ENCODE measurements at places on chromosomes 11 and 22.

GRCh38 chr22:40499209-40499623 lies 128.8 kb downstream of the SGSM3 start:
- no peak for DNase-seq

GRCh38 chr11:120231963-120232362 lies 8.0 kb upstream of the POU2F3 start:
- DNase-seq: no peak

GRCh38 chr11:60753309-60753708 lies 3.4 kb upstream of the MS4A15 start:
- DNase-seq: no peak

DNA sequence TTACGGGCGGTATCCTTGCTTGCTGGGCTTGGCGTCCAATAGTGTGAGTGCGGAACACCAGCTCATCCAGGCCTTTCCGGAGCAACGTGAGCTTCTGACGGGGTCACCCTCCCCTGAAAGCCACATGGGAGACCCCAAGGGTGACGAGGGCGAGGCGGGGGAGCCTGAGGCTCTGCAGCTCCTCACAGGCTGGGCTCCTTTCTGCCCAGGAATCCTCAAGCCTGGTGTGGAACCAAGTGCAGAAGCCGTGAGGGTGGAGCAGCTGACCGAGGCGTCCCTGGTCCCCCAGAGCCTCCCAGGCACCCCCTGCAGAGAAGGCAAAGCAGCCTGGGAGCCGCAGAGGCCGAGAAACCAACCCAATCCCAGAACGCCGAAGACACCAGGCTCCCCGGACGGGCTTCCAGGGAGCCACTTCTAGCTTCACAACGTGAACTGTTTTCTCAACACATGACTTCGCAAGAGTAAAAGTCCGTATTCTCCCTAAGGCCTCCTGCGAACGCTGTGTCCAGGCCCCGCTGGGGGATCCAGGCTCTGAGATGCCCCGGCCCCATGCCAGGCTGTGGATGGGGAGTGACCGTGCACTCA lies 530.3 kb downstream of the BRD1 start:
- no peak for DNase-seq

DNA sequence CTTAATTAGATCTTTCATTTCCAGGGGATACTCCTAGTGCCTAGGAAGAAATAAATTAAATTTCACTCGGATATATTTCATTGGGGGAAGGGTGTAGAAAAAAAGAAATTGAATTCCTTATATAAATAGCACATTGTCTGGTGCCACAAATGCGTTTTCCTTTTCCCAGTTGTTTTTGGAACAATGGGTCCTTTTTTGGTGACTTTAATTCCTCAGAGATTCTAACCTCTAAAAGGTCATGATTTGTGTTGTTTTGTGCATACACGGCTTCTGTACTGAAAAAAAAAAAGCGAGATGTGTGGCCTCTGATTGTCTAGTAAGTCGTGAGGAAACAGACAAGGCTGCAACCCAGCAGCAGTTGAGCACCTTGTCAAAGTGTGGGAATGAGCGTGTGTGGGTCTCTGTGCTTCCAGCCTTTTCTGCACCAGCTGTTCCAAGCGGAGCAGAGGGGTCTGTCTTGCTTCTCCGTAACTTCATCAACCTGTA lies 64.5 kb upstream of the CRTAM start:
- DNase-seq: no peak

DNA sequence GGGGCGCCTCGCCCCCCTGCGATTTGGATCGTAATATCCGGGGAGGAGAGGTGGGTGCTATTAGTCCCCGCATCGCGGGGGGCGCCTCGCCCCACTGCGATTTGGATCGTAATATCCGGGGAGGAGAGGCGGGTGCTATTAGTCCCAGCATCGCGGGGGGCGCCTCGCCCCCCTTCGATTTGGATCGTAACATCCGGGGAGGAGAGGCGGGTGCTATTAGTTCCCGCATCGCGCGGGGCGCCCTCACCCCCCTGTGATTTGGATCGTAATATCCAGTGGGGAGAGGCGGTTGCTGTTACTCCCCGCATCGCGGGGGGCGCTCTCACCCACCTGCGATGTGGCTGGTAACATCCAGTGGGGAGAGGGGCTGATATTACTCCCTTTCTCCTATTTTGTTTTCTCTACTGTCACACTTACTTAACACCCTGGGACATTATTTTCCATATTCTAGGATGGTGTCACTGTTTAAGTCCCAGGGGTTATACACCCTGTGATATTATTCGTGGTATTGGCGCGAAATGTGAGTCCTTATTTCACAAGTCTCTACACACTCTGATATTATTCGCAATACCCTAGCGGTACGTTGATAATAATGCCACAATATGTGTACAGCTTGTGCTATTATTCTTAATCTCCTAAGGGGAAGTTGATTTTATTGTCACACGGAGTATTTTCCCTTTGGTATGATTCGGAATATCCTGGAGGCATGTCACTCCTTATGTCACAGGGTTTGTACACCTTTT lies 57.8 kb upstream of the ALDH3B2 start:
- no peak for DNase-seq

GRCh38 chr22:44246615-44247326 lies 66.0 kb downstream of the SHISAL1 start:
- DNase-seq: peak; percentile 6

GRCh38 chr11:7833527-7833926 lies 36.8 kb upstream of the OR5P2 start:
- DNase-seq: no peak

- DNase-seq: no peak
Measured at GRCh38 chr11:133075351-133075750, 456.9 kb downstream of the OPCML start.

GRCh38 chr11:15616130-15617105 lies 501.7 kb downstream of the INSC start:
- no peak for DNase-seq

GRCh38 chr11:85709941-85710702 lies 24.1 kb upstream of the CCDC89 start:
- no peak for DNase-seq

GRCh38 chr11:38990841-38991240 lies 2392.8 kb upstream of the RAG2 start:
- DNase-seq: no peak

DNA sequence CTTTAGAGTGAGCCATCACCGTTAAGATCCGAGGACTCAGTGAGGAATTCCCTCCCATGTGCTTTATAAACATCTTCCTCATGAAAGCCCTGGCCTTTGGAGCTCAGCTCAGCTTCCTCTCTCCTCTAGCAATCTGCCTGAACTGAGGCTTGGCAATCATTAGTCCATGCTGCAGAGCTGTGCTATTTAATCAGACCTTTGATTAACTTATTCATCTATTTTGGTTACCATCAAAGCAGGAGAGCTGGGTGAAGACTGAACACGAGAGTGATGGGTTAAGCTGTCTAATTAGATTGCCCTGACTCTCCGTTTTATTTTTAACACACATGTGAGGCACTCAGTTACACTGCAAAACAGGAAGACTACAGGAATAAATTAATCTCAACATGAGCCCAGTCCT lies 351.3 kb downstream of the LARGE1 start:
- DNase-seq: no peak

- DNase-seq: no peak
Measured at GRCh38 chr11:1832920-1833295, 1.9 kb upstream of the SYT8 start.

GRCh38 chr22:22092974-22093373 lies 110.4 kb upstream of the TOP3B start:
- no peak for DNase-seq

GRCh38 chr11:33722590-33723234 lies 13.5 kb downstream of the CD59 start:
- no peak for DNase-seq

- DNase-seq: peak; percentile 44
Measured at GRCh38 chr11:68297812-68298658, 14.4 kb upstream of the LRP5 start.

DNA sequence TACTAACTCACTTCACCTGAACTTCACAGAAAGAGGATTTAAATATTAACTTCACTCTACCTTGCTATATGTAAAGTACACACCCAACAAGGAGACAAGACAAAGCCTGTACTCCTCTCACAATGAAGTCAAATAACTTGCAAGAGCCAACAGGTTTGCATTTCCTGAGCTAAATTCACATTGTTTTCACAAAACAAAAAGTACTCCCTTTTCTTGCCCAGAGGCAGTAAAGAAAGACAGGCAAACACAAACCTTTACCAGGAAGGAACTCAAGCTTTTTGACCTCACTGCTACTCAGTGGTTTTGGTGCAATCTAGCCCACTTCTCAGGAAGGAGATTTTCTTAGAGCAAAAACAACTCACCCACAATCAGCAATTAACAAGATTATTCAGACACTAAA lies 15.7 kb downstream of the USP28 start:
- DNase-seq: no peak

- DNase-seq: no peak
Measured at GRCh38 chr11:119795690-119796089, 66.7 kb upstream of the NECTIN1 start.

GRCh38 chr22:31001124-31001770 lies 32.2 kb downstream of the TUG1 start:
- no peak for DNase-seq

- no peak for DNase-seq
Measured at GRCh38 chr22:20392983-20393704, 807 bp upstream of the ZNF74 start.

GRCh38 chr11:129557421-129557820 lies 181.8 kb downstream of the BARX2 start:
- no peak for DNase-seq

GRCh38 chr11:13111813-13112130 lies 102.7 kb downstream of the RASSF10 start:
- no peak for DNase-seq

GRCh38 chr22:46795140-46795539 lies 32.7 kb downstream of the TBC1D22A start:
- no peak for DNase-seq

GRCh38 chr22:21632237-21632895 lies at the start of gene CCDC116:
Gene CCDC116, plus strand, starts transcription at chr22:21632760. Its CDS starts 422 bp downstream, at chr22:21633182.
- no peak for DNase-seq
